ENCODE measurements at places on chromosomes 12 and 14.

DNA sequence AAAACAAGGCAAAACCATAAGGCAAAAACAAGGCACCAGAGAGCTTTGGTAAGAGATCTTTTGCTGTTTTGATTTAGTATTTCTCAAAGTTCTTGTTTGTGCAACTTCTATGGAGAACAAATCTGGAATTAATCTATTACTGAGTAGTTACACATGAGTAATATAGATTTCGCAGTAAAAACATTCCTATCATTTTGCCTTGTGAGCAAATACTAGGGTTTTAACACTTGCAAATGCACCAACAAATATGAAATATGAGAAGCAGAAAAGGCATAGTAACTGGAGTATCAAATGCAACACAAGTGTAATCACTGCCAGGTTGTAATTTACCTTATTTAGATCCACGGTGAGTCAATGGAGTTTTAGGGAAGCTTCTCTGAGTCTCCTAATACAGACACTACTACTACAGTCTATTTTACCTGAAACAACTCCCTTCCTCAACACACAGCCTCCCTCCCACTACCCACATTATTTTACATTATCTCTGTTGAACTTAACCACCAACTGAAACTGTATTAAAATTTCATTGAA is 324.1 kb downstream of the FLRT2 start:
- no peak for DNase-seq

GRCh38 chr12:57902478-57902969 is 38.8 kb upstream of the ATP23 start:
- no peak for DNase-seq

- DNase-seq = no peak
Observed at GRCh38 chr12:79374545-79374944, 316.2 kb downstream of the PAWR start.

GRCh38 chr12:116880817-116881324 is 370 bp downstream of the HRK start:
- no peak for DNase-seq

- no peak for DNase-seq
Observed at GRCh38 chr14:94558842-94559241, 2.4 kb upstream of the SERPINA4 start.

DNA sequence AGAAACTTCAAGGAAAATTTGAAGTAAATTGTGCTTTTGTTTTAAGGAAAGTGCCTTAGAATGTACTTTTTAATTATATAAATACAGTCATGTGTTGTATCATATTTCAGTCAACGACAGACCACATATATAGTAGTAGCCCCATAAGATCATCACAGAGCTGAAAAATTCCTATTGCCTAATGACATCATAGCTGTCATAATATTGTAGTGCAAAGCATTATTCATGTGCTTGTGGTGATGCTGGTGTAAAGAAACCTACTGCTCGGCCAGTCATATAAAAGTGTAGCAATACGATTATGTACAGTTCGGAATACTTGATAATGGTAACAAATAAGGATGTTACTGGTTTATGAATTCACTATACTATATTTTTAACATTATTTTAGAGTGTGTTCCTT is 198.9 kb upstream of the SLC16A7 start:
- no peak for DNase-seq

Data from stimulated activated CD8-positive, alpha-beta memory T cell treated with anti-CD3 and anti-CD28 coated beads, Interleukin-15, amount 100 ng/mL, for 24 hours (primary cell).